ENCODE measurements at places on chromosomes 16 and 17. TPM values are rescaled to one million over a fixed set of nuclear protein-coding genes. Genes with fewer than 3 reads are reported as not detected.
A peak's percentile ranks its signal among the peaks of the same experiment; 100 is the strongest.

DNA sequence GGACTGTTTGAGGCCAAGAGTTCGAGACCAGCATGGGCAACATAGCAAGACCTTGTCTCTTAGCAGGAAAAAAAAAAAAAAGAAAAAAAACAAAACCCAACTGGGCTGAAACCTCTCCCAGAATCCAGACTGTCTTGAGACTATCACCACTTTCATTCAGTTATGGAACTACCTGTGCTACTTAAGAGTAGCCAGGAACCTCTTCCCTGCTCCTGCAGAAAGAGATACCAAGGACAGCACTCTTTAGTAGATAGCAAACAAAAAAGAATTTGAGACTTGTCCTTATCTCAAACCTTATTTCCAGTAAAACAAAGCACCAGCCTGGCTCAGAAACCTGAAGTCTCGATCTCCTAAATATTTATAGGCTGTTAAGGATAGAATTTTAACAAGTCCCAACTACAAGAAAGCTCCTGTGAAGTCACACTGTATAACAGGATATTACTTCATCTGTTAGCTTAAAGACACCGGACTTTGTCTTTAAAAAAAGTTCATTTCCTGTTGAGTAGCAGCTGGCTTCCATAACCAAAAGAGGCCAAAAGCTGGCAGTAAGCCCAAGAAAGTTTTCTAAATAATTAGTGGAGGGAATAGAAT lies 5.1 kb downstream of the CDR2 start:
- no peak for DNase-seq

DNA sequence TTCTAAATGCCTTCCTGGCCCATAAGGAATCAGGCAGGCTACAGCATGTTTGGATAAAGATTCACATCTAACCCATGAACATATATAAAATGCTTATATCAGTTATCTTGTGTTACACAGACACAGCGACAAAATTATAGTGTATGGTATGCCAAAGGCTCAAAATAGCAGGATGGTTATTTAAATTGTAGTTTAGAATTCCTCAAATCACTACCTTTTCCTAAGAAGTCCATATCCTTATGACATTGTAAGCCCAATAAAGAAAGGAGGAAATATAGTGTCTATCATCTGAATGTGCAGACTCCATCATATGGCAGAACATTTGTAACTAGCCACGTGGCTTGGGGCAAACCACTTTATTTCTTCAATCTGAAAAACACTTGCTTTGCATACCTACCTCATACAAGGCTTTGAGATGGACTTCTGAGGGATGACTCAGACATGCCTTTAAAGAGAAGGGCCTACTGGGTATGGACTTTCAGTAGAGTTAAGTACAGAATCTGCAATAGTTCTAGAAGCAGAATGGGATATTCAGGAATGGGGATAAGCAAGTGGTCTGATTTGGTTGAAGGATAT lies 12.1 kb upstream of the DHX8 start:
- DNase-seq: no peak

DNA sequence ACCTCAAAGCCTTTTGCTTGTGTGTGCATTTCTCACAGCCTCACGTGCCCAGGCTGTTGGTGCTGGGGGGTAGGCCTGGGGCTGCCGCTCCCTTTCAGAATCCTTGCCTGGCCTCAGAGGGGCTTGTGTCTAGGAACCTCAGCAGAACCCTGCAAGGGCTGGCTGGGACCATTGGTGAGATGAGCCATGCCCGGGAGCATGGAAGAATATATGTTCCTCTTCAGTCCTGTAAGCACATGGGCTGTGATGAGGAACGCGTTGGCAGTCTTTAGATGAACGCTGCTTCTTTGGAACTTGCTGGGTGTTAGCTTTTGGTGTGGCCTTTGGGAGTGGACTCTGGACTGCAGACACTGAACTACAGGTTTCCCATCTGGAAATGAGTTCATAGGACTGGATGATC lies 32.0 kb upstream of the SLC5A10 start:
- no peak for DNase-seq

GRCh38 chr17:38508954-38509771 lies 80.9 kb downstream of the ARHGAP23 start:
- DNase-seq: peak; percentile 96

GRCh38 chr16:79876332-79876730 lies 275.8 kb upstream of the MAF start:
- no peak for DNase-seq

DNA sequence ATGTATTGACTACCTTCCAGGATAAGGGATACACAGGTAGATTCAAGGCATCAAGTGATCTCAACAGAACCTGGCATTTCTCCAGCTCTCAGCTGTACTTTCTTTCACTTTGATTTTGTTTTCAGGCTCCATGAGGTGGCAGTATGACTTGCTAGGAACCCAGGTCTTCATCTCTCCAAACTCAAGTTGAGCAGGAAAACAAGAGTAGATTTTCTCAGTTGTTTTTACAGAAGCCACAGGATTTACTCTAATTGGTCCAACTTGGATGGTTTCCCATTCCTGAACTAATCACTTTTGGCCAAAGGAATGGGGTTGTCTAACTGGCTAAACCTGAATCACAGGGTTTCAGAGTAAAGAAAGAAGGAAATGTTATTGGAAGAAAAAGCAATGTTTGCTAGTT lies 146.6 kb downstream of the TRIM37 start:
- no peak for DNase-seq

Gene CACNG1
- total RNA-seq: not detected

Gene DNAI2
- not detected for total RNA-seq

Gene TMEM238L
- not detected for total RNA-seq
